Umbilical cord (tissue), 2 donors: ENCODE measurements at places on chromosomes 5 and 9. TPM values are rescaled to one million over a fixed set of nuclear protein-coding genes. Genes with fewer than 3 reads are reported as not detected.

Gene PPP3R2
- total RNA-seq: 3.6 TPM

DNA sequence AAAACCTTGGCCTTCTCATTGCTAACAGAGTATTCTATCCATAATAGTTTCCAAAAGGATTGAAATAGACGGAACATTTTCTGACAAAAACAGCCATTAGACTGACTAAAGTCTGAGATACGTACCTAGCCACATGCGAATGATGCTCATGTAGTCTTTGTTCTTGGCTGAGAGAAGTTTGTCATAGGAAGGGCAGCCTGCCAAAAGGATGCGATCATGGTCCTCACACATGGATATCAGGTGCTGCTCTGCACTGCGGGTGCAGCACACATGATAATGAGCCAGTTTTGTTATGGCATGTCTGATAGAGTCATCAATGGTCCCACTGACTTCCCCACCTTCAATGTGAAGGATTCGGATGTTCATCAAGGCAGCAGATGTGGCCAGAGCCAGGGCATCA is 12.3 kb downstream of the GNE start:
- DNase-seq: no peak

Gene PTGS1
- 22.9 TPM for total RNA-seq

DNA sequence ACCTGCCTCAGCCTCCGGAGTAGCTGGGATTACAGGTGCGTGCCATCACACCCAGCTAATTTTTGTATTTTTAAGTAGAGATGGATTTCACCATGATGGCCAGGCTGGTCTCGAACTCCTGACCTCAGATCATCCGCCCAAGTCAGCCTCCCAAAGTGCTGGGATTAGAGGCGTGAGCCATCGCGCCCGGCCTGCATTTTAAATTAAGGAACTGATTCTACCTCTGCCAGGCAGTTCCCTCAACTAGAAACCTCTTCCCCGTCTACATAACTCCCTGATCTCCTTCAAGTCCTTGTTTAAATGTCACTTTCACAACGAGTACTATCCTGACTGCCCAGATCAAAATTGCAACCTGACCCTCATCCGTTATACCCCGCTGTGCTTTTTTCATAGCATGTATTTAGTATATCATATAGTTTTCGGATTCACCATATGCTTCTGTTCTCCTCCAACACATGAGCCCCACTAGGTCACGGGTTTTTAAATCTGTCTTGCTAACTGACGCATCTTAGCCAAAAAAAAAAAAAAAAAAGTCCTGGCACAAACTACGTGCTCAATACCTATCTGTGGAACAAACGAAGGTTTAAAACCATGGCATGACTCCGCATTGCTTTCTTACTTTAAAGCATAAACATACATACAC is 858 bp upstream of the SOWAHA start:
- DNase-seq: no peak

DNA sequence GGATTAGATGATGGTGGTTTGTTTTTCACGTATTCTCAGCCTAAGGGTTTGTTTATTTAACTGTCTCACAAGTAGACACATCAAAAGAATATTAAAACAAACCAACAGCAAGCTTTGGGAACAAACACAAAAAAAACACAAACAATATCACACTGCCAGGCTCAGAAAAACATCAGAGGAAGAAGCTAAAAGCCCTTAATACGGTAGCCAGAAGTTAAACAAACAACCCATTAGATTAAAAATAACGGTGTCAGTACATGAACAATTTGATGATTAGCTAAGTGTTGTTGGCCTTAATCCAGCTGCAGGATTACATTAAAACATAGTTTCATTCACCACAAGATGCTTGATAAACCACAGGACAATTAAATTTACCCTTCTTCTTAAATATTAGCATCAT is 15.9 kb upstream of the DMRT2 start:
- DNase-seq: no peak

DNA sequence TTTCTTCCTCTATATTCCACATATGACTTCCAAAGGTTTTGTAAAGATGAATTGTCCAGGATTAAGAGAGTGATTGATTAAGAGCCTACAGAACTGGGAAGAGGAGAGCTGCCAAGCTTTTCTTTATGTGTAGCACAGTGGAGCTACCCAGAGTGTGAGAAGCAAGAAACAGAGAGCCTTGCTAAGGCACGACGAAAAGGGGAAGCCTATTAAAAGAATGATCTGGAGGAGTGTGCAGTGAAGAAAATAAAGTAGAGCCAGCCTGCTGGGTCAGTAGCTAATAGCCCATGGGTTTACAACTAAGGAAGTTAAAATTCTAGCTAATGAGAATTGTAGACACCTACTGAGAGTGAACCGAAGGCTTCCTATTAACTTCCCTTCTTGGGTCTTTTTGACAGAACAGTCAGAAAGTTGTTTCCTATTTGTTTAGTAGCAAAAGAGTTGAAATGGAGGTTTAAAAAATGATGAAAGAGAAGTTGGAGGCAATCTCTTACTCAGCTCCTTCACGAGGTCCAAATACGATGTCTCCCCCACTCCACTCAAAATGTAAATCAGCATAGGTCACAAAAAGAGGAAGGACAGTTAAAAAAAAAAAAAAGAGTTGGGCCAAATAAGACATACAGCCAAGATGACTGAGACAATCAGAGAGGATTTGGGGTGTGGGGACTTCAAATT is 957 bp upstream of the PRR16 start:
- peak; percentile 63 for DNase-seq

GRCh38 chr9:2321523-2322148 is 300.0 kb upstream of the VLDLR start:
- DNase-seq: no peak

GRCh38 chr5:55072666-55073065 is 29.8 kb upstream of the GZMA start:
- no peak for DNase-seq
